ENCODE measurements at places on chromosomes 2 and 18. TPM values are rescaled to one million over a fixed set of nuclear protein-coding genes. Genes with fewer than 3 reads are reported as not detected.

GRCh38 chr2:237045449-237045848, 40.2 kb upstream of the COPS8 start:
- no peak for DNase-seq

GRCh38 chr2:6944555-6944954, 27.3 kb downstream of the RNF144A start:
- no peak for DNase-seq

DNA sequence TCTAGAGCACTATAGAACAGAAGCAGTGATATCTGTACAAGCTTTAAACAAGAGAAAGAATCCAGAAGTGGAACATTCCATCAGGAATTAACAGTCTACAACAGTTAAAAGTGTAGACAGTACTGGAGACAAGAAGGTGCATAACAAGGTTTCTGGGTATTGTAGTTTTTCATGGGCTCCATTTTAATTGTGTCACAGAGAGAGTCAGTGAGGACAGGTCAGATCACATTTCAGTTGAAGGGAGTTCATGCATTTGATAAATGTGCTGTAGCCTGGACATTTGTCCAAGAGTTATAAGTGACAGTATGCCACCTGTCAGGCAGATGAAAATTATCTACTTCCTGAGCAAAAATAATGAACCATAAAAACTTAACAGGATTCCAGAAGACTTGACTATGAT, 328.6 kb downstream of the CNTNAP5 start:
- no peak for DNase-seq

- DNase-seq: no peak
Observed at GRCh38 chr18:43276491-43276890, 799 bp downstream of the SYT4 start.

The PGAP1 gene
- total RNA-seq: 36.3 TPM

- no peak for DNase-seq
Observed at GRCh38 chr18:34809451-34810072, 99.5 kb downstream of the DTNA start.

- DNase-seq: no peak
Observed at GRCh38 chr2:28355521-28356094, 37.0 kb upstream of the FOSL2 start.

DNA sequence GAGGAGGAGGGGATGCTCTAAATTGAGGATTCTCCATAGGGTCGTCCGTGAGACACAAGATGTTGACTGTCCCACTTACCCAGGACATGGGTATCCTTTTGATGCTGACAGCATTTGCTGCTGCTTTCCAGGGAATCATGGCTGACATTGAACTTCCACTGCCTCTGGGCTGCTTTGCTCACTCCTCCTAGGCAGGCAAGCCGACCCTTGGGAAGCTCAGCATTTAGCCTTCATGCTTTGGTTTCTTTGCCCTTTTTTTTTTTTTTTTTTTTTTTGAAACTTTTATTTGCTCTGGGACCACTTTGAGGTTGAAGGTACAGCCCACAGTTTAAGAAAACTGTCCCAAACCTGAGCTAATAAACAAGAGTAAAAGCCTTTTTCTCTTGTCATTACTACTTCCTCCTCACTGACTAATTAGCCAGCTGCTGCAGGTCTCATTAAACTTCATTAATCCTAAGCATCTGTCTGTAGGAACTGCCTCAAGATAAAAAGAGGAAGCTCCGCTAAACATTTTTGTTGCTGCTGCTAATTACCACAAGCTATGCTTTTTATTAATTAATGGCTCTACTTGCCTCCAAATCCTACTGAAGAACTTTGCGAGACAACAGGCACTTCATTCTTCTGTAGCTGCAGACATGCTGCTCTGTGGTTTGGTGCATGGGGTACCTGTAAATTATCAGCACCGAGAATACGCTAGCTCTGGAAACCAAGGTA, 125.4 kb downstream of the SPTBN1 start:
- DNase-seq: no peak

The CXCR4 gene
- total RNA-seq: 221 TPM

DNA sequence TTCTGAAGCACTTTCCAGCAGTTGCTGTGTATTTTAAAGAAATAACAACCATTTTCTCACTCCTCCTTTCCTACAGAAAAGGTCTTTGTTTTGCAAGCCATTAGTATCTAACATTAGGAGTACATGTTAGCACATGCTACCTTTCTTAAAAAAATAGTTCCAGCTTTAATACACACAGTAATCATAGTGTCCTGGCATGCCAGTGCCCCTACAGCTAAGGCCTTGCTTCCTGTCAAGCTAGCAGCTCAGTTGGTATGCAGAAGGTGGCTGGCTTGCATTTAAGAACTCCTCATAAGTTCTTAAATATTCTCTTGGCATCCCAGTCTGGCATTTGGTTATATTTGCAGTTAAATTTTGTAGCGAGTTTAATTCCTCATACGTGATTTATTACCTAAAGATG, 141.3 kb upstream of the IL1R2 start:
- no peak for DNase-seq

The KCNG2 gene
- not detected for total RNA-seq

The DUSP2 gene
- 340 TPM for total RNA-seq

DNA sequence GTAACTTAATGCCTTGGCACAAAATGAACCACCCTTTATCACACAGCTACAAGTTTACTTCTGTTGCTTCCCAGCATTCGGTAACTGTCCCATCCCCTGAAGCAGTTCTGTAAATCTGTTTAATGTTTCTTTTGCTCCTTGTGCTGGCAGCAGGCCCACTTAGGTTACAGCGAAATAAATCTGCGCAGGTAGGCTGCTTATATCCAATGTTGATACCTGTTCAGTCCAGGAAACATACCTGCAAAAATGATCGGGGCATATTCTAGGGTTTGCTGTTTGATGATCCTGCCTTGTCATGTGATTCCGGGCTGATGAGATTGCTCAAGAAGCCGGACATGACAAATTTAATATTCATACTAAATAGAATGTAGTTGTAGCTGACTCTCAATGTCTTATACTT, 23.3 kb downstream of the PELI1 start:
- no peak for DNase-seq

The ACMSD gene
- not detected for total RNA-seq

The ALPP gene
- not detected for total RNA-seq

GRCh38 chr2:186588421-186588820, 1.4 kb upstream of the ITGAV start:
- DNase-seq: no peak

DNA sequence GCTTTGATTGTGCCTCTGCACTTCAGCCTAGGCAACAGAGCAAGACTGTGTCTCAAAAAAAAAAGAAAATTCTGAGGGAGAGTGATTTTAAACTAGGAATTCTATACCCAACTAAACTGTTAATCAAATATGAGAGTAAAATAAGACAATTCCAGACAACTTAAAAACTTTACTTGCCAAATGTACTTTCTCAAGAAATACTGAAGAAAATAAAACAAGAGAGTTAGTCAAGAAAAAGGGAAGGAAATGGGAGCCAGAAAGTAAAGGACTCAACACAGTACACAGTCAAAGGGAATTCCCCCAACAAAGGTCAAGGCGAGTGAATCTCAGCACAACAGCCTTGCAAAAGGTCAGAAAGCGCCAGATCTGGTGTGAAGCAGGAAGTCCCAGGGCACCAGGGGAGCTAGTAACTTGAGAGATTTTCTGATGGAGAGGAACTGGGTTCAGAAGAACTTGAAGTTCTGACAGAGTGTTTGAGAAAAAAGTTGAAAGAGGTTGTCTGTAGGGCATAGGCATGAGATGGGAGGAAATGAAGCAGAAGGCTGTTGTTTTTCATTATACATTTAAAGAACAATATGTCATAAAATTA, 22.6 kb upstream of the TBC1D8 start:
- DNase-seq: peak; percentile 32

The KCNG3 gene
- total RNA-seq: 0.16 TPM

The POU3F3 gene
- not detected for total RNA-seq

DNA sequence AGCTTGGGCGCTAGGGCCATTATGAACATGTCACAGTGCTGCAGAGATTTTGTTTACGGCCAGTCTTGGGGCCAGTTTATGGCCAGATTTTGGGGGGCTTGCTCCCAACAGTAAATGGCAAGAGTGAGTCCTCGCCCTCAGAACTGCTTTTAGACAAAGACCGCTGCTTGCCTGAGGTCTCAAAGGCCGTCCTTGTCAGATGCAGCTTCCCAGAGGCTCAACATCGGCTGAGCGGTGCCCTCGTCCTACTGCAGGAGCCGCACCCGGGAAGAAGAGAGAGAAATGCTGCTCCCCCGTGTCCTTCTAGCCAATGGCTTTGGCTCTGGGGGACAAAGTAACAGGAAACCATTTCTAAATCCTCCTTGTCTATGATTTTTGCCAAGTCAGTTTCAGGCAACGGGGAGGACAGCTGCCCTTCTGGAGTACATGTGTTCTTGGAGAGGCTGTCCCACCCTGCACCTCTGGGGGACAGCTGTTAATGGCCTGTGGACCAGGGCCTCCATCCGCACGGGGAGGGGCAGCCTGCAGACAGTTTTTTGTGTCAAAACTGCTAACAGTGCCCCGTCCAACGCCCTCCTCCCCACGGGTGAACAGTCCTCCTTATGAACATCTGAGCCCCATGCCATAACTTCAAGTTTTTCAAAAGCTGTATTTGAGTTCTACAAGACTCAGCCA, 66.1 kb downstream of the C18orf63 start:
- no peak for DNase-seq

GRCh38 chr2:2800001-2800400, 468.9 kb upstream of the MYT1L start:
- no peak for DNase-seq

DNA sequence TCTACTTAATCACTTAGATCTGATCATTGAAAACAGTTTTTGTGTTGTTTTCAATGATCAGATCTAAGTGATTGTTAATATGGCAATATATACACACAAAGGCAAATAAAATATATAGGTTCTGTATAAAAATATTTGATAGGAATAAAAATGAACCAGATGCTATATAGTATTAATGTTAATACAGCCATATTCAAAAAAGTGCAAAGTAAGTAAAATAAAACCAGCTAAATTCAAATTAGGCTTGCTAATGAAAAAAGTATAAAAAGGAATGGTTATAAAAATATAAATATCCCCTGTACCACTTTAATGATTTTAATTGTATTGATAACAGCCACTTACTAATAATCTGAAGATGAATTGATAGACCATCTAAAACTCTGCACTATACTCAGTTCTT, 38.4 kb downstream of the VPS54 start:
- no peak for DNase-seq

DNA sequence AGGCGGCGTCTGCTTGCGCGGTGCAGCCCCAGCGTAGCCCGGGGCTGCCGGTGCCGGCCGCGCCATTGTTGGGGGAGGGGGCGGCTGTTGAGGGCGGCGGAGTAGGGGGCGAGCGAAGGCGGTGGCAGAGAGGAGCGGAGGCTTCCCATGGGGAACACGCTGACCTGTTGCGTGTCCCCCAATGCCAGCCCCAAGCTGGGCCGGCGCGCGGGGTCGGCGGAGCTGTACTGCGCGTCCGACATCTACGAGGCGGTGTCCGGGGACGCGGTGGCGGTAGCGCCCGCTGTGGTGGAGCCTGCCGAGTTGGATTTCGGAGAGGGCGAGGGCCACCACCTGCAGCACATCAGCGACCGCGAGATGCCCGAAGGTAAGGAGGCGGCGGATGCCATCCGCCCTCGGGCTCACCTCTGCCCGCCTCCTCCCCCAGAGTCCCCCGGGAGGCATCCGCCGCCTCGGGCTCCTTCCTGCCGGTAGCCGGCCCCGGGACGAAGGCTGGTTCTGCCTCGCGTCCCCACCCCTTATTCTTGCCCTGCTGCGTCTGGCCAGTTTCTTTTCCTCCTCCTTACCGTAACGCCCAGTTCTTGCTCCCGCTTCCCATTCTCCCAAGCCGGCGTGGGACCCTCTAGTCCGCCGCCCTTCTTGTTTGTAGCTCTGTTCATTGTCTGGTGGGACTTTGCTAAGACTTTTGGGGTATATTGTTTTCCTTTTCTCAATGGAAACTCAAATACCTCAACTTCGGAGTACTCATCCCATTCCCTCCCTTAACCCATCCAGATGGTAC, 500 bp downstream of the CCNYL1 start:
- DNase-seq: peak; percentile 71

- DNase-seq: no peak
Observed at GRCh38 chr2:106138543-106139237, 55.4 kb downstream of the UXS1 start.

DNA sequence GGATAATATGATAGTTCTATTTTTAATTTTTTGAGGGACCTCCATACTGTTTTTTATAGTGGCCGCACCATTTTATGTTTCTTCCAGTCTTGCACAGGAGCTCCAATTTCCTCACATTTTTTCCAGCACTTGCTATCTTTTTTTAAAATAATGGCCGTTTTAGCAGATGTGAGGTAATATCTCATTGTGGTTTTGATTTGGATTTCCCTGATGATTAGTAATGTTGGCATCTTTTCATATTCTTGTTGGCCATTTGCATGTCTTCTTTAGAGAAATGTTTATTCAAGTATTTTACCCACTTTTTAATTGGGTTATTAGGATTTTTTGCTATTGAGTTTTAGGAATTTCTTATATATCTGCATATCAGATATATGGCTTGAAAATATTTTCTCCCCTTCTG, 29.9 kb upstream of the NAPG start:
- no peak for DNase-seq

The GPR39 gene
- total RNA-seq: not detected

GRCh38 chr2:37037771-37038170, 46.4 kb downstream of the HEATR5B start:
- DNase-seq: no peak

GRCh38 chr2:75157435-75157834, 41.9 kb downstream of the TACR1 start:
- DNase-seq: no peak

- peak; percentile 59 for DNase-seq
Observed at GRCh38 chr2:7773362-7774360, 856.4 kb downstream of the RNF144A start.

- no peak for DNase-seq
Observed at GRCh38 chr2:195779491-195779890, 122.5 kb downstream of the SLC39A10 start.

The PLEK gene
- total RNA-seq: 5.6 TPM

The CENPO gene
- 44.1 TPM for total RNA-seq

The HOXD12 gene
- total RNA-seq: not detected

DNA sequence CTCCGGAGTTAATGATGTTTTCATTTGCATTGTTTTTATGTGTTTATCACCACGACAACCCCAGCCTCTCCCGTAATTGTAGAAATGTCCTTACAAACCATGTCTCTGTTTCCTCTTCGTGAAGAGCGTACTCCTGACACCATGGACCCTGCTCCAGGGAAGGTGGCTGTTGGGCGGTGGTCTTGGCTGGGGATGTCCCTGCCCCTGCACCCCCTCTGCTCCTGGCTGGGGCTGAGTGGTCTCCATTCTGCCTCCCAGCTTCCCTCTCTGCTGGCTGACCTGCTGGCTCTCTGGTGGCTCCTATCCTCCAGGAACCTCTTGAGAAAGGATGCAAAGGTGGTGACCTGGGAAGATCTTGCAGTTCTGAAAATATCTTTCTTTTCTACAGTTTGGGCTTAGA, 81.1 kb downstream of the ASB1 start:
- no peak for DNase-seq

The MCEE gene
- 31.8 TPM for total RNA-seq

GRCh38 chr2:191369034-191369433, 123.8 kb downstream of the MYO1B start:
- no peak for DNase-seq

GRCh38 chr2:46937471-46937901, 21.9 kb upstream of the MCFD2 start:
- no peak for DNase-seq

The VPS4B gene
- total RNA-seq: 70.8 TPM

- DNase-seq: no peak
Observed at GRCh38 chr2:12787891-12788801, 71.4 kb downstream of the TRIB2 start.

- no peak for DNase-seq
Observed at GRCh38 chr2:232573771-232574435, 23.4 kb downstream of the EIF4E2 start.
